Stimulated activated CD8-positive, alpha-beta memory T cell treated with anti-CD3 and anti-CD28 coated beads, Interleukin-15, amount 100 ng/mL, for 24 hours (primary cell): ENCODE measurements at places on chromosomes 2 and 18.

GRCh38 chr2:67895227-67895941, 167.4 kb downstream of the C1D start:
- no peak for DNase-seq

DNA sequence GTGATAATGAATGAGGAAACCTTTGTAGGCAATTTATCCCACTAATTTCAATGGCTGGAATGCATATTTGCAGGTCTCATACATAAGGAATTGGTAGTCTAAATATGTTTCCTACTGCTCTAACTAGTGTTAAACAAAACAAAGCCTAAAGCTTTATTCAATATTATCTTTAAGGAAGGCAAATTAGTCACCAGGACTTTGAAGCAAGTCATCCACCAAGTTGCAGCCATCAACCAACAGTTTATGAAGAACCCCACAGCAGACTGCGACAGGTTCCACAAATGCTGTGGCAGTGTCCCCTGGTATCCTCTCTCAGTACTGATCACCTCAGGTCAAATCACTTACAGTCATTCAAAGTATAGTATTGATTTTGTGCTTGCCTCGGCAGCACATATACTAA, 181.5 kb upstream of the ZFP36L2 start:
- DNase-seq: no peak

DNA sequence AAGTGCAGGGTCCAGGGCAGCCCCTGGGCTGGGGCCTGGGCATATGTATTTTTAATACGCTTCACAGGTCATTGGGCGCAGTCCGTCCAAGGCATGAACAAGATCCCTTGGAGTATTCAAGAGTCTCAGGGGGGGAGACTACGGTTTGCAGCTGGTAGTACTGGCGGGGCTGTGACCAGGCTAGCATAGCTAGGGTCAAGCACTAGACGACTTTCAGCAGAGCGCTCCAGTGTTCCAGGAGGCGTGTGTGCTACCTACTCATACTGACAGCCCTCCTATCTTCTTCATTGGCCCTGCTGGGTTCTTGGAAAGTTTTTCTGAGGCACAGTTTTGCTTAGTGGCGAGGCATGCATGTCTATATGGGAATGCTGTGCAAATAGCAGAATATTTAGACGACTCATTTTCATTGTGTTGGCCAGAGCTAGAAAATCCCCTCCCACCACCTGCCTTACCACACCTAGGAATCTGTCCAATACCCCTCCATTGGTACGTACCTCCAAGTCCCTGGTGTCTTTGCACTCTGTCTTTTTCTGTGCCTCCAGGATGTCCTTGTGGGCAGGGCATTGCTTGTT, 68.2 kb downstream of the GLI2 start:
- no peak for DNase-seq

DNA sequence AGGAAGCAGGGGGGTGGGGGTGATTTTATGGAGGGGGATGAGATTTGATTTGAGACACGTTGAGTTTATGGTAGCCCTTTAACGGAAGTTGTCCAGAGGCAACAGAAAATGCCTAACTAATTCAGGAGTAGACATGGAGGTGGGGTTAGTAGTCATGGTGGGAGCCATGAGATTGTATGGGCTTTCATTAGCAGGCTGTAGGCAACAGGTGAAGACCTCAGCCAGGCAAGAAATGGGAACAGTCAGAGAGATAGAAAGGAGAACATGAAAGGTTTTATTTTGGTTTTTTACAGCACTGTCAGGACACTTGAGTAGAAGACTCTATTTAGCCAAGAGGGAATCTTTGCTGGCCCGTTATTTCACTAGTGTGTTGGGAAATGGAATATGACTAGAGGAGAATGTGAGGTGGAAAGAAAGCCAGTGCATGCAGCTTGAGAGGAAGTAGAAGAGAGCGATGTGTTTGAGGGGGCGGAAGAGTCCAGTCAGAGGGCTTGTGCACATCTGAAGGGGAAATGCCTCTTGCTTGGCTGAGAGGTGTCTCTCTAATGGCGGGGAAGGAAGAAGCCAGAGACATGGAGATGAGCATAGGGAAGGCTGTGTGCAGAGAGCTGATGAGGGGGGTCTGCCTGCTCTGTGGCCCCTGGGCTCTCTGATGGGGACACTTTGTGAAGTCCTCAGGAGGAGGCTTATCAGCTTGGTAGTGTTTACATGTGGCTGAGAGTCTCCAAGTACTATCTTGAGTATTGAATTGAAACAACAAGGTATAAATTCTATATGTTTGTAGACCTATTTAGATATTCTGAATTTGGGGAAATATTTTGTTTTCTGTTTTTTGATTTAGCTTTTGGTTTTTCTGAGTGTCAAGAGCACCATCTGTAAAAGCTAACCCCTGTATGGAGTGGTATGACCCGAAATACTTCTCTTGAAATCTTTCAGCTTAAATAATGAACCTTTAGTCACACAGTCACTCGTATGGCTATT, 66.9 kb upstream of the ITM2C start:
- no peak for DNase-seq

GRCh38 chr2:234630801-234631261, 133.9 kb upstream of the ARL4C start:
- no peak for DNase-seq

- DNase-seq: no peak
Measured at GRCh38 chr18:45517181-45517741, 98.0 kb upstream of the SLC14A2 start.

DNA sequence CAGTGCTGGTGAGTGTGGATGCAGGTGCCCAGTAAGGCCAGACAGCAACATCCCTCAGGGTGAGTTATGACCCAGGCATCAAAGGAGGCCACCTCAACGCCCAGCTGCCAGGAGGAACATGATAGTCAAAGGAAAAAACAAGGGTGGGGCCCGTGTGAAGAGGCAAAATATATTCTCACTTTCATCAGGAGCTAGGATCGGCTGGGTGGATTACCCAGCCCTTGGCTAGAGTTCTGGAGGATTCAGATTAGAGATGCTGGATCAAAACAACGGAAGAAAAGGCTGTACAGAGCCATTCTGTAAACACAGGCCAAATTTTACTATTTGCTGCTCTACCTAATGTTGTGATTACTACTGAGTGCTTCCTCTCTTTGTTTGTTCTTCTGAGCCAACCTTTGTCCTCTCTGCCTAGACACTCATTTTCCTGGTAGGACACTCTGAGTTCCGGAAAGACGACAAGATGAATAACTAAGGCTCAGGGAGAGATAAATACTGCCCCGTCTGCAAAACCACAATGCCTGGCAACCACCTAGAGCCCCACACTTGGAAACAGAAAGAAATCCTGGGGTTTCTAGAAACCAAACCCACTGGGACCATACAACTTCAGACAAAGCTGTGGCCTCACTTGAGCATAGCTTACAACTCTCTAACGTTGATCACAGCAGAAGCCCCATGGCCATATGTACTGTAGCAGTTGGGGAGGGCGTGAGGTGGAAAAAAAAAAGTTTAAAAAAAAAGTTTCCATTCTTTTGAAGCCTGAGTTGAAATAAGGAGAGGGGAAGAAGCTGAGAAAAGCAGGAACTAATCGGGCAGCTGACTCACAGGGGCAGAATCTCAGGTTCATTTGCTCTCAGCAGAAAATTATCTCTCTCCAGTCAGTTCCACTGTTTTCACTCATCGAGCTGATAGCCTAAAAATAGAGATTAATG, 17.8 kb upstream of the PMAIP1 start:
- no peak for DNase-seq

DNA sequence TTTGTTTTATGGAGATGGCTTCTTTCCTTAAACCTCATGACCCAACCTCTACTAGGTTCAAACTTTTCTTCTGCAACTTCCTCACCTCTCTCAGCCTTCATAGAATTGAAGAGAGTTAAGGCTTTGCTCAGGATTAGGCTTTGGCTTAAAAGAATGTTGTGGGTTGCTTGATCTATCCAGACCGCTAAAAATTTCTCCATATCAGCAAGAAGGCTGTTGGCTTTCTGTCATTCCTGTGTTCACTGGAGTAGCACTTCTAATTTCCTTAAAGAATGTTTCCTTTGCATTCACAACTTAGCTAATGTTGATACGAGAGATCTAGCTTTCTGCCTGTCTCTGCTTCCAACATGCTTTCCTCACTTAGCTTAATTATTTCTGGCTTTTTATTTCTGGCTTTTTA, 58.1 kb upstream of the KYNU start:
- no peak for DNase-seq

GRCh38 chr2:12168354-12168753, 421.9 kb downstream of the LPIN1 start:
- no peak for DNase-seq

DNA sequence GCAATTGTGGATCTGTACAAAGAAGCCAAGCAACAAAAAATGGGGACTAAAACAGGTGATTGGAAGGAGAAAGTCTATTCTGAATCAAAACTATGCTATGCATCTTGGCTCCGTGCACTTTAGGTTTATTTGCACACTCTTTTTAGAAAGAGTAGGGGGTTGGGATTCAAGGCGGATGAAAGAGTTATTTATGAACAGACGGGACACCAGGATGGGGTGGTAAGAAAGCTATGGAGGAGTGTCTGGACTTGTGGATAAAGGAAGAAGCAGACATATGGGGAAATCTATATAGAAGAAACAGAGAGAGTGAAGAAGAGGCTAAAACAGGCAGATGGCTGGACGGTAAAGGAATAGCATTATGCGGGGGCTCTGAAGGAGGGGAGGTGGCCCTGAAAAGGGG, 57.8 kb downstream of the TCF4 start:
- DNase-seq: no peak

DNA sequence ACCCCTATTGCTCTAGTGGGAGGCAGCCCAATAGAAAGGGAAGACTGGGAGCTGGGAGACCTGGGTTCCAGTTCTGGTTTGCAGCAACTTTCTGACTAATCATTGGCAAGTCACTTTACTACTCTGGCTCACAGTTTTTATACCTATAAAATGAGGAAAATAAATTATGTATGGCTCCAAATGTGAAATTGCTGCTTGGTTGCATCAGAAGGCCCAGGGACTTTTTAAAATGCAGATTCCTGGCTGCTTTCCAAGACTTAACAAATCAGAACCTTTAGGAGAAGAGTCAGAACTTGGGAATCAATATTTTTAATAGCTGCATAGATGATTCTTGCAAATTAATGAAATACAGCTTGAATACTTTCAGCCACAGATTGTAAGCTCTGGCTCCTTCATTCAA, 943.9 kb downstream of the EPHA4 start:
- no peak for DNase-seq

GRCh38 chr2:39696838-39697237, 31.1 kb downstream of the TMEM178A start:
- DNase-seq: no peak

DNA sequence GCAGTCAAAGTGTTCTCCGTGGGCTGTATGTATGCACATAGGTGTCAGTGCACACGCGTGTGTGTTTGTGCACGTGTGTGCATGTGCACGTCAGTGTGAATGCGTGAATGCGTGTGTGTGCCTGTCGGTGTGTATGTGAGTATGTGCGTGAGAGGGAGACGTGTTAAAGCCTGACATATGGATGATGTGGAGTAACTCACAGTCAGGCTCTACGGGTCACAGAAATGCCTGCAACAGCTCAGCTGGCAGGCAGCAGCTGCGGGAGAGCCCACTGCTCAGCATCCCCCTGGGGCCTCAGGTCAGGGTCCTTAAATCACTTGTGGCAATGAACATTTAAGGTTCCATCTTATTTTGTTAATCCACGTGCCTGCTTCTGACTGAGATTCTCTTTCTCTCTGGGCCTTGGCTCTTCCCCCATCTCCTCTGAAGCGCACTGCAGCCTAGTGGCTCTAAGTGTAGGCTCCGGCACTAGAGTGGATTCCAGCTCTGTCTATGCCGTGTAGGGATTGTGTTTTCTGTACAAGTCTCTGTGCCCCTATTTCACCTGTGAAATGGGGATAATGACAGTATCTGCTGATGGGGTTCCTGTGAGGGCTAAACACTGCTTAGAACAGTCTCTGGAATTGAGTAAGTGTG, 63.0 kb downstream of the DYSF start:
- DNase-seq: no peak

- DNase-seq: no peak
Measured at GRCh38 chr2:216195565-216196029, 86.4 kb downstream of the XRCC5 start.

DNA sequence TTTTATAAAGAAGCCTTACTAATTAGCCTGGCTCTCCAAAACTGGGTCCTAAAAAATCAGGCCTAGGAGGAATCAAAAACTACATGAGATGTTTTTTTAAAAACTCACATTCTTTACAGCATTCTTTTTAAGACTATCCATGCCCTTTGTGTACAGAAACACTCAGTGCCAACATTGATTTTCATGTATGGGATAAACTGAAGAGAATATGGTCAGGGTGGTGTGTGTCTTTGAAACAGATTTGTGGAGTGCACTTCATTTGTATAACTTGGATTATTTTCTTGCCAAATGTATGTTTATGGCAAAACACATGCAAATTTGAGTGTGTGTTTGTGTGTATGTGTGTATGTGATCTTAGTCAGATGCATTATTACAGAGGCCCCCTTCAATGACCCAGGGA, 283.6 kb upstream of the ATP5MC3 start:
- no peak for DNase-seq

- DNase-seq: no peak
Measured at GRCh38 chr2:214676421-214677089, 132.9 kb downstream of the BARD1 start.

DNA sequence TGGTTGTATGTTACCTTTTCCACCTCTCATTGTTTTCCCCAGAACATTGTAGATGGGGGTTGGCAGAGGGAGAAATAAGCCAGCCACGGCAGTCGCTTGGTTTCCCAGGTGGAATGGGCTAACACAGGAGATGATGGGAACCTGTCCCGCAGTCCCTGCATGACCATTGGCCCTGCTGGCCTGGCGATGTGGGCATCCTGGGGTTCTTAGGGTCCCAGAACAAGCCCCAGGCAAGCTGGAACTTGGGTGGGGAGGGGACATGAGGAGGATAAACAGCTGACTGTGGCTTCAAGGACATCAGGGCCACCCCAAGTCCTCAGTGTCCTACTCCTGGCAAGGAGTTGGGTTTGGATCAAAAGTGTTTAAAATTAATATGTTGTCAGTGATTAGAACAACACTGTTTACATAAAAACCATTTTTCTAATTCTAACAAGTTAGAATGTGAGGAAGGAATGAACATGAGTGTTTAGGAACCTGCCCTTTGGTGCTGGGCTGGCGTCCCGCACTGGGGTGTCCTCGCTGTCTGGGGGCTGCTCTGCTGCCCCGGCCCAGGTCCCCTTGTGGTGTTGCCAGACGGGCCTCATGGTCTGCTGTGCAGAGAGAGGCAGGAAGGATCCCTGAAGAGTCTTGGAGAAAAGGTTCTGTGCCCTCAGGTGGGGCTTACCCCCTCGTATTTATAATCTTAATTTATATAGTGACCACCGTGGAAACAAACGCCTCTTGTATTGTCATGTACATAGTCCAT, 95.1 kb downstream of the USP40 start:
- DNase-seq: no peak

DNA sequence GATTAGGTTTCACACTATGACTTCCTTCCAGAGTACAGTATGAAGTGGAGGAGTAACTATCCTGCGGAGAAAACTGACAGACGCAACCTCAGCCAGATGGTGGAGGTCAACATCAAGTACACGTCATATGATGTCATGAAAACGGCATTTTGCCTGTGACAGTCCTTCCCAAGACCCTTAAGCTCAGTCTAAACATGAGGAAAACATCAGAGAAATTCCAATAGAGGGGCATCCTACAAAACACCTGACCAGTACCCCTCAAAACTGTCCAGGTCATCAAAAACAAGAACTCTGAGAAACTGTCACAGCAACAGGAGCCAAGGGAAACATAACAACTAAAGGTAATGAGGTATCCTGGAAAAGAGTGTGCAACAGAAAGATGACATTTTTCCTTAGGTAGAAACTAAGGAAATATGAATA, 1.7 kb downstream of the RNU4ATAC start:
- no peak for DNase-seq

GRCh38 chr2:140947236-140947635, 1183.6 kb downstream of the LRP1B start:
- DNase-seq: no peak
